T47D (cell line): ENCODE measurements at places on chromosomes 13 and 19.

DNA sequence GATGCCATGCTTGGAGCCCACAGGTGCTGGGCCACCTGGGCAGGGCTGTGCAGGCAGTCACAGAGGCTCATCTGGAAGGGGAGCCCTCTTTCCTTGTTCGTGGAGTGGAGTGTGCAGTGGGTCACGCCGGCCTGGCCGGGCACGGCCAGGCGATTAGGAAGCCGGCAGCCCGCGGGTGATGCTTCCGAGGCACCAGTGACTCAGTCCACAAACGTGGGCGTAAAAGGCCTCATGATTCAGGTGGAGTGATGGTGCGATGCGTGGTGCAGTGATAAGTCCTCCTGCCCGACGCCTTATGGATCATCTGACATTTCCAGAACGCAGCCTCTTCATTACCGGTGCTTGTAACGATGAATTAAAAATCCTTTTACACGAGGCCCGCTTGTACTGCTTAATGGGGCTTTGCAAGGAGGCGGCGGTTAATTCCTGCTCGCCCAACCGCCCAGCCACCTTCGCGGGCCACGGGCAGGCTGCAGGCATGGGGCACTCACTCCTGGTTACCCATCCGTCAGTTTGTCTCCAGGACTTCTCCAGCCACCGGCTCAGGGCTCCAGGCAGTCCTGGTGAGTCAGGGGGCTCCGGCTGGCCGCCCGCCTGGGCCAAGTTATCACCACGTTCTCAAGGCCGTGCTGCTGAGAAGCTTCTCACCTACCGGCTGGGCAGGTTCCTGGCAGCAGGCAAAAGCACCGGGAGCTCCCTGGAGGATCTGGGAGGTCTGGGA is 172.4 kb downstream of the KDM4B start:
- no peak for DNase-seq

DNA sequence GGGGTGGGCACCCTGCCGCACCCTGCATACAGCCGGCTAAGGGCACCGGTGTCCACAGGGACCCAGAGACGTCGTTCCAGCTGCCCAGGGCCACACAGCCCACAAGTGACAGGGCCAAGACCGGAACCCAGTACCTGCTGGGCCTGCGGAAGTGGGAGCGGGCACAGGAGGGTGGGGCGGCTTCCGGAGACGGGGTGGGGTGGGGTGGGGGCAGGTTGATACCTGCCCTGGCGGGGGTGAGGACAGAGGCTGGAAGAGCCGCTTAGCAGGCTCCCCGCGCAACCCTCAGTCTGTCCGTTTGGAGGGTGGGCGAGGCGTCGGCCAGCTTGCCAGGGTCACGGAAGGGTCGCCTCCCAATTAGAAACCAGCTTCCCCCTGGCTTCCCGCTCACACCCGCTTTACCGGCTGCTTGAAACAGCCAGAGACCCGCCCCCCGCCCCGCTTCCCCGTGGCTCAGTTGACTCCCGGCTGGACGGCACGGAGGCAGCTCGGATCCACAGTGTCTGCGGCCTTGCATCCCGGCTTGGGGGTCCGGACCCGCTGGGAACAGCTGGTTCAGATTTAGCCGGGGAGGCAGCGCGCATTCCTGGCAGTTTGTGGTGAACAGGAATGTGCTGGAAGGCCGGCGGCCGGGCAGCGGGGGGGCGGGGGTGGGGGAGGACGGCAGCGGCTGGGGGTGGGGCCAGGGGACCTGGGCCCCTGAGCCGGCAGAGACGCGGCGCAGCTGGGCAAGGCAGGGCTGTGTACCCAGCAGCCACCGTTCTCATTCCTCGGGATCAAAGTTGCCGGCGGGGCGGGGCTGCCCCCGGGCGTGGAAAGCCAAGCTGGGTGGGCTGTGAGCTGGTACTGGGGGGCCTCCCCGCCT is 1.9 kb downstream of the CNN2 start:
- peak; percentile 85 for DNase-seq

DNA sequence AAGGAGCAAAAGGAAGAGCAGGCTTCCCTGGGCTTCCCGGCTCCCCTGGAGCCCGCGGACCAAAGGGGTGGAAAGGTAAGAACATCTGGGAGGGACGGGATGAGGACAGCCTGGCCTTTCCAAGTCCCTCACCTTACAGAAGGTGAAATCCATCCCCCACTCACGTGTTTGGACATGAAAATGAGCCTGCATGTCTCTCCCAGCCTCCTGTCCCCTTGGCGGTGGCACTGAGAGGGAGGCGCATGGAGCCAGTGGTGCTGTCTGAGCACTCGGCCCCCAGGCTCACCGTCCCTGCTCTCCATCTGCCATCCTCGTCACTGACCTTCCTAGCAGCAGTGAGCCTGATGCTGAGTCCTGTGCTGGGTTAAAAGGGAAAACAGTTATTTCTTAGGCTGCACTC is 104.2 kb downstream of the RAB20 start:
- DNase-seq = no peak

GRCh38 chr13:102012299-102013293 is 389.3 kb downstream of the FGF14 start:
- no peak for DNase-seq

DNA sequence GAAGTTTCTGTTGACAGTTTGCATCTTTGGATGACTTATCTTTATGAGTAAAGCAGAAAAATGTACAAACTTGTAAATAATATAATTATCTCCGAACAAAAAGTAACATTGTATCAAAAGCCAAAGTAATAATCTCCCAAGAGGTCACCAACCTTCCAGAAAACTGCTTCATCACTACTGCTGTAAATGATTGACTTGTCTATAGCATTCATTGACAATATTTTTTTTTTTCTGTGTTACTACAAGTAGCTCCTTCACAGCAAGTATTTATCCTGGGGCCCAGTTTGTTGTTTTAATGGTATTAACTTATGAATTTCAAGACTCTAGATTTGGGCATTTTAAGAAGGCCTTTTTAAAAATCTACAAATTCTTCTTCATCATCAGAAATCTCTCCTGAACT is 242.4 kb downstream of the KLF12 start:
- DNase-seq = no peak

GRCh38 chr19:15443325-15443724 is 6.4 kb downstream of the WIZ start:
- DNase-seq = no peak

GRCh38 chr19:51148580-51148979 is 6.5 kb downstream of the SIGLEC7 start:
- no peak for DNase-seq

DNA sequence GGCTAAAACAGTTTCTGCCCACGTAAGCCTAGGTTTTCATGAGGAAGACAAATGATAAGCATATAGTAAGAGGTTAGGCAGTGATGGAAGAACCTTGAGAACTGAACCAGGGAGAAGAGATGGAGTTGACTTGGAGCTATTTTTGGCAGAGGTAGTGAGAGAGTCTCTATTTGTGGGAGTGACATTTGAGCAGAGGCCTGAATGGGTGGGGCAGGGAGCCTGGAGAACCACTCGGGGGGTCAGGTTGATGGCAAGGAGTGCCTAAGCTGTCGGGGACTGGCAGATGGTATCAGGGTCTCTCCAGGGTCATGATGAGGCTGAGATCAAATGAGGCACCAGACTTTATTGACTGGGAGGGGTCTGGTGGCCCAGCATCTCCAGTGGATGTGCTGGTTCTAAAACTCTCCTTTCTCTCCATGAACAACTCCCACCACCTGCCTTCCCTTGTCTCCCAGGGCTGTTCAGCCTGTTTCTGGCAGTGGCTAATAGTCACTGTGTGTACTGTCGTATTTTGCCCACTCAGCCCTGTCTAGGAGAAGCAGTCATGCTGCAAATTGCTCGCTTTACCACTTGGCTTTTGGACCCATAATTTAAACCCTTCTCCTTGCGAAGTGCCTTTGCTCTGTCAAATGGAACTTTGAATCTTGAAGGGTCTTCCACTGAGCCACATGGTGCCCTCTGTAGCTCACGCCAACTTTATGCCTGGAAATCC is 3.6 kb downstream of the MAU2 start:
- DNase-seq = no peak
